ENCODE measurements at places on chromosomes 5 and 9. TPM values are rescaled to one million over a fixed set of nuclear protein-coding genes. Genes with fewer than 3 reads are reported as not detected.

Gene GRIA1
- not detected for total RNA-seq

Gene CENPH
- 22.0 TPM for total RNA-seq

Gene ZNF300
- 3.4 TPM for total RNA-seq

Gene KLHL3
- 1.2 TPM for total RNA-seq

Gene APBA1
- 12.9 TPM for total RNA-seq
